ENCODE measurements at places on chromosomes 2 and 18.

- DNase-seq, result no peak
Observed at GRCh38 chr18:46711444-46711863, 45.4 kb downstream of the ST8SIA5 start.

DNA sequence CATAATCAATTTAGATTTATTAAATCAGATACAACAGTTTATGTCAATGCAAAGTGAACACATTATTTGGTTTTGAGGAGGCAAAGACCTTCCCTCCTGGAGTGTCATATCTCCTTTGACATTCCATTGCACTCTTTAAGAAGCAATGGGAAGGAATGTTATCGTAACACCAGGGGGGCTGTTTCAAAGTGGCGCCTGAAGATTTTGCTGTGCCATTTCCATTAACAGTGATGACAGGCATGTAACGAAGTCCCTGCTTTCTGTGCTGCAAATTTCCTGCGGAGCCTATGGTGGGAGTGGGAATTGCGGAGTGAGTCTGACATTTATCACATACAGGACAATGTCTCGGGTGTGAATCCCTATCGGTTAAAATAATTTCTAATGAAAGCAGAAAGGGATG, 499.6 kb upstream of the RAB6C start:
- no peak for DNase-seq

- DNase-seq, result no peak
Observed at GRCh38 chr2:200968162-200968561, 4.7 kb upstream of the ORC2 start.

GRCh38 chr2:237927986-237928385, 38.8 kb upstream of the UBE2F start:
- no peak for DNase-seq

GRCh38 chr18:48545757-48546321, 7.0 kb downstream of the CTIF start:
- peak; percentile 64 for DNase-seq

- no peak for DNase-seq
Observed at GRCh38 chr18:76445741-76446232, 49.3 kb downstream of the ZNF516 start.

DNA sequence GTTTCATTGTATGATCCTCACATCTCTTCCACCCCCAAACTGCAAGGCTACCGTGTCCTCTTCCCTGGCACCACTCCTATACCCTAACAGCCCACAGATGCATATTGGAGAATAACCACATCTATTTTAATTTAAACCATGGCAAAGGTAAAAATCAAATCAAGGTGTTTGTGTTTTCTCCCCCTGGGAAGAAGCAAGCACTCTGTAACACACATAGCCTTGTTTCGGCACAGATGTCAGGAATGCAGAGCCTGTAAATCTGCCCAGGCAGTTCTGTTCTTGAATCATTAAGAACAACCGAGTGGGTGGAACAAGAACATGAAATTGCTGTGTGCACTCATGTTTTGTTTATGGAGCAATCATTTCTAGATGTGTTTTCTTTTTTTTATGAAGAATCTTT, 6.8 kb upstream of the COX7A2L start:
- DNase-seq, result peak; percentile 52

DNA sequence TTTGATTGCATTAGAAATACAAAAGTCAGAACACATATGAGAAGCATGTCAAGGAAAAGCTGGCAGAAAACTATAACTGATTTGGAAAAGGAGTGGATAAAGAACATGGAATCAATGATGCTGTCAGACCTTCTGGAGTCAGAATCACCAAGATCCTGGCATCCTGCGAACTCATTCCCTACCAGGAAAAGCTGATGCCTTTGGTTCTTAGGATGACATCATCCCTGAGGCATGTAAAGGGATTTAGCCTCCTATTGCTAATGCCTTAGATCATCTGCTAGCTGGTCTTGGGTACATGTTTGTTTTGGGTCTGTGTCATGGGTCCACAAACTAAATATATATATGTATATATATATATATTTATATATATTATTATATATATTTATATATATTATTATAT, 680.7 kb downstream of the EPHA4 start:
- peak; percentile 77 for DNase-seq

- DNase-seq, result no peak
Observed at GRCh38 chr18:58216071-58216481, 172.1 kb downstream of the NEDD4L start.

- DNase-seq, result peak; percentile 40
Observed at GRCh38 chr2:215797676-215798075, 215.7 kb downstream of the MREG start.

- DNase-seq, result no peak
Observed at GRCh38 chr18:77905449-77906055, 655.9 kb downstream of the GALR1 start.

GRCh38 chr2:173371023-173371422, 16.4 kb downstream of the CDCA7 start:
- DNase-seq, result no peak

- DNase-seq, result no peak
Observed at GRCh38 chr2:151482171-151482725, 72.5 kb downstream of the RIF1 start.

GRCh38 chr2:105929516-105929915, 184.8 kb downstream of the NCK2 start:
- peak; percentile 22 for DNase-seq

DNA sequence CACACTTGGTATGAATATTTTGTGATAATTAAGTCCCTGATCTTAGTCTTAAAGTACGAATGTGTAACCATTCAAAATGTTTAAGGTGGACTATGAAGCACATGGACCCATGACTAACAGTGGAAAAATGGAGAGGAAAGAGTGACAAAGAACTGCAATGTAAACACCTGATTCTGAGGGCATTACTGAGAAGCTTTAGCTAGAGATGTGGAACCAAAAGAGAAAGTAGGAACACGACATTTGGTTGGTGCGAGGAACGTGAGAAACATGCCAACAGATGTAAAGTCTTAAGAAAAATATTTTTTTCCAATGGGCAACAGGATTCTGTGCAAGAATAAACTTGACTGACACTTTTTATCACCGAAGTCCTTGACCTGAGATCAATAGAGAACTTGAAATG, 1618.6 kb downstream of the DPP10 start:
- DNase-seq, result no peak

DNA sequence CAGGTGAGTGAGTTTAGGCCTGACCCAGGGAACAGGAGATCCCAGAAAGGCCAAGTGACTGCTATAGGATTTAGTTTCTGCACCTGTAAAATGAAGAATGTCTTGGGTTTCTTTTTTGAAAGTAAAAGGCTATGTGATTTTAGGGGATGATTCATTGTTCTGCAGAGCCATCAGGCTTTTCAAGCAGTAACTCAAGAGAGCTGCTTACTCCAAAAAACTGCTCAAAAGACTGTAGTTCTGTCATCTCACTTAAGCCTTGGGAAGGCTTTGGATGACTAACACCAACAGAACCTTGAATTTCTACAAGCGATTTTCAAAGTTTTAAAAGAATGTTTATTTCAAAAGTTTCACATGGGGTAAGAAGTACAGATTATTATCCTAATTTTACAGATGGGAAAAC, 165.1 kb downstream of the HAUS1 start:
- DNase-seq, result no peak

- no peak for DNase-seq
Observed at GRCh38 chr2:150224321-150224720, 263.1 kb downstream of the RND3 start.

DNA sequence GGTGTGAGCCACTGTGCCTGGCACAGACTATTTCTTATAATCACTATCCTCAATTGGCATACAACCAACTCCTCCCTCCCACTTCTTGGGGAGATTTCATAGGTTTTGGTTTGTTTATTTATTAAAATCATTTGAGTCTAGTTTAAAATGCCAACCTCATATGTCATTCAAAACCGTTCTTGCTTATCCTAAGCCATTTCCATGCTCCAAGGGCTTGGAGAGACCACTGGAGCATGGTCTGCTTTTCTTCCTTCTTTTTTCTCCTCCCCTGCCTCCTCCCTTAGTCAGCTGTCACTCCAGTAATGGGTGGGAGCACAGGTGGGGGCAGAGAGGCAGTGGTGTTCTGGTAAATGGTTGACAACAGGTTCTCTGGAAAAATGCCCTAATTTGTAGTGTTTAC, 20.4 kb upstream of the KCNS3 start:
- no peak for DNase-seq

GRCh38 chr2:241354668-241355658, 1.1 kb upstream of the FARP2 start:
- peak; percentile 87 for DNase-seq

- peak; percentile 92 for DNase-seq
Observed at GRCh38 chr2:159290289-159290907, 3.9 kb upstream of the WDSUB1 start.

GRCh38 chr18:46910856-46911255, 6.5 kb downstream of the PIAS2 start:
- no peak for DNase-seq

DNA sequence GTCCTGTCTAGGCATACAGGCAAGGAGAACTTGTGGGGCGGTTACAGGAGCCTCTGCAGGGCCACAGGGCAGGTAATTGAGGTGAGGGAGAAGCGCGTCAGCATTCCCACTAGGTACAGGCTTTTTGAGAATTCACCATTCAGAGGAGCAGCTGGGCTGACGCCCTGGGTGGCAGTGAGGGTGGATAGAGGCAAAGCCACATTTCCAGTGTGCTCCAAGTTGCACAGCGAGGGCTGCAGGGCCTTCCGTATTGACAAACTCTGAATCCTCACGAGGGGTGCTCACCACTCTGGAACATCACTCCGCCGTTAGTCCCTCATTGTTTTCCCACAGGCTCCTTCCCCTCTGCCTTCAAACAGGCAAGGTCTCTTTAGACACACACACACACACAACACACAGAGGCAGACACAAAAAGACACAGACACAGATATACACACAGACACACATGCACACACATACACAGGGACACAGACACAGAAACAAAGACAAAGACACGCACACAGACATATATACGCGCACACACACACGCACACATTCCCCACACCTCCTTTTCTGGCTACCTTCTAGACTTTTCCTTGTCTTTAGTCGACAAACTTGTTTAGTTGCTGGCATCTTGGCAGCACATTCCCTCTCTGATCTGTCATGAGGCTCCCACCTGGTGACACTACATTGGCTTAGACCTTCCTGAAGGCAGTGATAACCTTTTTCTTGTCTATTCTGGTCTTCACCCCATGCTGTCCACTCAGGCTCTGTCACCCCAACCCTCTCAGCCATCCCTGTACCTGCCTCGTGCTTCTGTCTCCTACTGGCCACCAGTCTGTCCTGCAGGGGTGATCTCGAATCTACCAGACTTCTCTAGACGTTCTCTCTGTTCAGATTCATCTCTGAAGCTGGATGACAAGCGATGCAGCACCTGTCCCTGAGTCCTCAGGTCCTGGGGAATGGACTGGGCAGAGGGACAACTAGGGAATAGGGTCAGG, 136.8 kb downstream of the ALPK2 start:
- DNase-seq, result no peak

GRCh38 chr2:28649481-28650265, 102.0 kb upstream of the PPP1CB start:
- DNase-seq, result peak; percentile 68

GRCh38 chr2:199302851-199303250, 154.9 kb downstream of the SATB2 start:
- DNase-seq, result peak; percentile 23

GRCh38 chr2:16046649-16047048, 106.3 kb downstream of the MYCN start:
- DNase-seq, result no peak

DNA sequence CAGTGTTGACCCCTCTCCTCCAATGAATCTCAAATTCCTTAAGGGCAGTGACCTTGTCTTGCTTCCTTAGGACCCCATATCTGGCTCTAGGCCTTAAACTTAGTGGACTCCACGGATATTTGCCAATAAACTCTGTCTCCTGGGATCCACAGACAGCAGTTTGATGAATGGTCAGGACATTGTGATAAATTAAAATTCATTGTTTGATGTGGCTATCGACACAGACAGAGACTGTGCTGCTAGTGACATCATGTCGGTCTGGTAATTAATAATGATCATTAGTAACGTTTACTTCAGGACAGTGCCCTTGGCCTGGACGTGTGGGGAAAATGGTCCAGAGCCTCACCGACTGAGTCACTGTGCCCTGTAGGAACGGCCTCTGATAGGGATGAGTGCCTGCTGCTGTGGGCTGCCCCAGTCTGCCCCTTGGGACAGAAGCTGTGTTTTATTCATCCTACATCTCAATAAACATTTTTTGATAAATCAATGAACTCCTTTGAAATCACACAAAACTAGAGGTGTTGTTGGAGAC, 5.2 kb upstream of the SLC35F6 start:
- DNase-seq, result no peak

DNA sequence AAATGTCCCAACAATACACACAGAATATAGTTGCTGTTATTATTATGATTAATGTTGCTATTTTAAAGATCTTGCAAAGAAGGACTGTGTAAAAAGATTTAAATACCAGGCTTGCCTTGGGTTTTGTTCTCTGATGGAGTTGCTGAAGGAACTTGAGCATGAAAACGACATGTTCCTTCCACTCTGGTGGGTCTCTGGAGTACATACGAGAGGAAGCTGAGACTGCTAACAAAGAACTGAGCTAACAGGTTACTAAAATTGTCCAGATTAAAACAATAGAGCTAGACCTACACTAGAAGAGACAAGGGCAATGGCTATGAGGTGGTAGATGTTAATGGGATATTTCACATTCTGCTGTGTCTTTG, 612.2 kb downstream of the TSN start:
- no peak for DNase-seq

DNA sequence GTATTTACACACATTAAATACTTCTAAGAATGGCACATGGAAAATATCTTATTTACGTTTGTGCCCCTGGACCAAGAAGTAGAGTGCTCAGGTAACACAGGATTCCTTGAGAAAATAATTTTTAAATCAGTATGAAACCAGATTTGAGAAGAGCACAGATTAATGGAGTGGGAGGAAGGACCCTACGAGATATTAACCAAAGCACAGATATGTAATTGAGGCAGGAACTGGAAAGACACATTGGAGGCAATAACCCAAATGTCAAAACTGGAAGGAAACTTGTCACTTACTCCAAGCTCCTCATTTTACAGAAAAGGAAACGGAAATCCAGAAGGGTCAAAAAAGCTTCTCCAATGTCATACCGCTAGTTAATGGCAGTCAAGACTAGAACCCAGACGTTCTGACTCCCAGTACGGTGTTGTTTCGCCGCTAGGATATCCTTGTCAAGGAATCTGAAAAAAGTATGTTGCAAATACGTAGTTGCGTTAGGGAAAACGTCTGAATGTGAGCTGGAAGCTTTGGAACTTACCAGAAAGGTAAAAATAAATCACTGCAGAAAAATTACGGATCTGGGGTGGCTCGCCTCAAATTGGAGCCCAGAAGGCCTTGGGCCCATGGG, 634 bp downstream of the MTIF2 start:
- DNase-seq, result no peak

GRCh38 chr2:151862700-151863099, 34.5 kb upstream of the ARL5A start:
- DNase-seq, result no peak

- no peak for DNase-seq
Observed at GRCh38 chr2:42953216-42953615, 160.8 kb upstream of the HAAO start.

DNA sequence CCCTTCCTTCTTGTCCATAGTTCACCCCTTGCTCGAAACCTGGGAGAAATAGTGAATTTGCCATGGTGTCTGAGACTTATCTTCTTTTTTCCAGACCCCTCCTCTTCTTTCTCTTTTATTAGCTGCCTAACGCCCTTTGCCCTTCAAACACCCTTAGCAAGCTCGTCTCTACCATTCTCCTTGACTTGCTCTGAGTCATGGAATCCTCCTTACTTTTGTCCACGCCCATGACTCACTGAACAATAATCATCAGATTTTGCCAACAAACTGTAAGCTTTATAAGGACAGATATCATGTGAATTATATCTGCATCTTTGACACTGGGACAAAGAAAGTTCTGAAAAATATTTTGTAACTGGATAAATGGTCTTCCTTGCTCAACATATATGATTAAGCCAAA, 67.1 kb upstream of the CNTNAP5 start:
- DNase-seq, result no peak
